Activated CD4-positive, alpha-beta T cell treated with anti-CD3 and anti-CD28 coated beads, Interleukin-2, amount 50 U/mL, for 48 hours (primary cell): ENCODE measurements at places on chromosomes 5 and 9.

DNA sequence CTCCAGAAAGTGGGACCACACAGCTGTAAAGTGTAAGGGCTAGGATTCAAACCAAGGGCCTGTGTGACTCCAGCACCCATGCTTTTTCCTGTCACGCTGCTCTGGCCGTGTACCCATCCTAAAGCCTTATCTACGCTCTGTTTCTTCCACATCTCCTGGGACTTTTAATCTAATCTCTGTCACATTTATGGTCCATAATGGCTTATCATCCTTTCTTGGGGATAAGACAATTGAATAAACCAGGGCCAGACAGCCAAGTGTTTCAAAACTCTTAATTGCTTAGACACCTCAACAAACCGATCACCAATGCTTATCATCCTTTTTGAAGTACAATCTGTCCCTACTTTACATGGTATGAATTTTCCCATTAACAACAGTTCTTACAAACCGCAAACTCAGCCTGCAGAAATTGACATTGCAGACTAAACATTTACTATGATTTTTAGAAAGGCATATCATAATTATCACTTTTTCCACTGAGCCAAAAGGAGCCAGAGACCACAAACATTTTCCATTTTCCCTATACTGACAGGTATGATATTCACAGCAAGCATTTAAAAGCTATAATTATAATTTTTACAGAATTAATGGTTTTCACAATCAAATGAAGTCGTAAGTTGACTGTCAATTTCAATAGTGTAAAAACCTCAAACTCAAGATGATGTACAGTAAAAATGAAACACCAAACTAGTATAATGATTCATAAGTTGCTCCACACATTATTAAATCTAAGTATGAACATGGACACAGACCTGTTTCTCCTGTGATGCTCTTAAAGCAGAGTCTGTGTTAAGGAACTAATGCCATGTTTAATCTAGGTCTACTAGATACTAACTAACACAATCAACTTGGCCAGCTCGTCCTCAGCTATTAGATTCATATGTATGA is 99.5 kb downstream of the FBXW11 start:
- no peak for DNase-seq

DNA sequence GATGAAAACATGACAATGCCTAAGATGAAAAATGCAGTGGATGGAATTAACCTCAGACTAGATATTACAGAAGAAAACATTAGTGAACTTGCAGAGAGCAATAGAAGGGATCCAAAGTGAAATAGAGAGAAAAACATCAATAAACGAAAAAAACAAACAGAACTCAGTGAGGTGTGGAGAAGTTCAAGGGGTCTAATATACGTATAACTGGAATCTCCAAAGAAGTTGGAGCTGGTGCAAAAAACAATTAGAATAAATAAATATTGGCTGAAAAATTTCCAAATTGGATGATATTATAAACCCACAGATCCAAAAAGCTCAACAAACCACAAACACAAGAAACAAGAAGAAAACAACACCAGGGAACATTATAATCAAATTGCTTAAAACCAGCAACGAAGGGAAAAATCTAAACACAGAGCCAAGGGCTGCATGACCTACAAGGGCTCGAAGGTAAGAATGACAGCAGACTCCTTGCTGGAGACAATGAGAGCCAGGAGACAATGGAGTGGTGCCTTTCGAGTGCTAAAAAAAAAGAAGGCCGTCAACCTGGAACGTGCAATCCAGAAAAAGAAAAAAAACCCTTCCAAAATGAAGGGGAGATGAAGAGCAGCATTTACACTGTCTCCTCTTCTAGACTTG is 11.8 kb downstream of the FAM163B start:
- DNase-seq = no peak

DNA sequence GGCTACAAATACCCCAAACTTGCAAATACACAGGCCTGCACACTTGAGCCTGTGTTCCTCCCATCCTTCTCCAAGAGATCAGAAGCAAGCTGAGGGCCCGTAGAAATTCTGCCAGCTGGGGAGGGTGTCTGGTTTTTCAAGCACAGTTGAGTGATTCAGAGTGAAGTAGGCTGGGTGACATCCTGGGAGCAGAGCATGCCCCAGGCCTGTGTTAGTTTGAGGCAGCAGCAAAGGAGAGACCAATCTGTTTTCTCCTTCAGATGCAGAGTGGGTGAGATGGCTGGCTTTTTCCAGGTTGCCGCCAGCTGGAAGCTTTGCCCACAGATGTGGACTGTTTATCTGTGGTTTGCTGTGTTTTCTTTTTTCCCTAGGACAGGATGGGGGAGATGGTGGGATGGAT is 63.1 kb downstream of the RCL1 start:
- DNase-seq = no peak

DNA sequence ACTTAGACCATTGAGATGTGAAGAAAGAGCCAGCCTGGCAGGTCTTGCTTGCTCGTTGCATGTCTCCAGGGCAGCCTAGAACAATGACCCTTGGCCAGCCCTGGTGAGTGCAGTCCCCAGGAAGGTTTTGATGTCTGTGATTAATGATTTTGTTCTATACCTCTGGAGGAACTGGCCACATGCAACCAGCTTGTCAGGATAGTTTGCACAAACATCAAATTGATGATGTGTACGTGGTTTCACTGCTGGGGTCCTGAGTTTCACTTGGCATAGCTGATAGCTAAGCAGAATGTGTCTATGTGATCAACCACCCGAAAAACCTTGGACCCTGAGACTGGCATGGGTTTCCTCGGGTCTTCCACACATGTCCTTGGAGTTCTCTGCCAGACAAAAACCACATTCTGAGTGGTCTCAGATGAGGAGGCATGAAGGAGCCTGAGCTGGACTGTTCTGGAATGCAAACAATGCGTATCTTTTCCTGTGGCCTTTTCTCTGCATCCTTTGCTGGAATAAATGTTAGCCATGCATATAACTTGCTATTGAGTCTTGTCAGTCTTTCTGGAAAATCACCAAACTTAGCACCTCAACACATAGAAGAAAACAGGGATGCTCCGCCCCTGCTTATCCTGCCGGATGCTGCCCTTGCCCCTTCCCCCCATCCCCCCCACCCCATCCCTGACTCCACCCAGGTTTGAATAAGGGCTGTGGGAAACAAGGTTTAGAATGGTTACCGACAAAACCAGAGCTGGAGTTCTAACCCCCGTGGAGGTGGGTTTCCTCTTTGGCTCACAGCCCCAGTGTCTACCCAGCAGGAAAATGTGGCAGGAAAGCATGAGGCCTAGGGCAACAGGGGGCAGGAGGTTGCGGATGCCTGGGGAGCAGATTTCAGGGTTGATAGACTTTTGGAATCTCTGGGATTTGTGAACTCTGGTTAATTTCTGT is 50.1 kb upstream of the ANKRD33B start:
- DNase-seq = no peak

GRCh38 chr5:138468966-138469539 is 3.8 kb downstream of the EGR1 start:
- no peak for DNase-seq

DNA sequence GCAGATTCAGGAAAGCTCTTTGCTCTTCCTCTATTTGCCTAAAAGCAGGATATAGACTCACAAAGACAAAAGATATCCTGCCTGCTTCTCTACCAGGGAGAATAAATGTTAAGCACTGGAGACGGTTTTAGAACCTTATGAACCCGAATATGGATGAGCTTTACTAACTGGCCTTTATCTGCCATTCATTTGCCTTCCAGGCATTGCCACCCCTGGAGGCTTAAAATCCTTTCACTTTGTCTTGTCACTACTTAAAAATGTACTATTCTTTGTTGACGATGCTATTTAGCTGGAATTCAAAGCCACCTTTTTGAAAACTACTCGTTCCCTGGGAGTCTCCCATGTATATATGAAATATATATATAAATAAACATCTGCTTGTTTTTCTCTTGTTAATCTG is 23.2 kb upstream of the LVRN start:
- no peak for DNase-seq

DNA sequence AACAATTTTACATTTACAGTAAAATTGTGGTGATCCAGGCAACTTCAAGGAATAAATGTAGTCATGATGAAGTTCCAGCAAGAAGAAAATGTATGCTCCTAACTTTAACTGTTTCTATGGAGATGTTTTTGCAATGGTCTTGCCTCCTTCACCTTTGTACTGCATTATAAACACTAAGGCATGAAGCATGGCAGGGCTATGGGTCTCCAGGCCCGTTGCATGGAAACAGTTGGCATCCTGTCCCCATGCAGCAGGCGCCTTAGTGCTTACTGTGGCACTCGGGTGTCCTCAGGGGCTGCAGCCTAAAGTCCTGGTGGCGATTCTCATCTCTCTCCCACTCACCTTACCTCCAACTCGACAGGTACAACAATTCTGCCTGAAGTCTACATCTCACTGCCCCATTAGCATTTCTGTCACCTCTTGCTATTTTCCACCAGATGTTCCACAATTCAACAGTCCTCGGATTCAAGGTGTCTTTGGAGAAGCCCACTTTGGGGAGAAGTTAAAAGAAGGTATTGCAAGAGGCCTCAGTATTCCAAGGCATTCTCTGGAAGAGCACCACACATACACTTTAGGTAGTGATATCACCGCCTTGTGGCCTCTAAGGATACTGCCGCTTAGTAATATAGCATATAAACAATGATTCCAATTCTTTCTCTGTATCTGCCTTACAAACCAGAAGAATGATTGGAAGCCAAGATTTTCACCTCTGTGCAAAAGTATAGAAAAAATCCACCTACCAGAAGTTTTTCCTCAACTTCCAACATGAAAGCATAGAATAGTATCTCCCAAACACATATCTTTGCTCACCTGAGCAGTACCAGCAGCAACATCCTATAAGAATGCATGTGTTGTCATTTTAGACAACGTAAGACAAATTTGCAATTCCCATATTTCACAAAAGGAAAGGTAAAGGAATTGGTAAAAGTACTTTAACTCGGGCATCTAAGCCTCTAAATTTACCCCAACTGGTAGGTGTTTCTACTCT is 5.1 kb downstream of the LIFR start:
- no peak for DNase-seq

GRCh38 chr5:159345861-159346260 is 15.6 kb upstream of the IL12B start:
- no peak for DNase-seq

DNA sequence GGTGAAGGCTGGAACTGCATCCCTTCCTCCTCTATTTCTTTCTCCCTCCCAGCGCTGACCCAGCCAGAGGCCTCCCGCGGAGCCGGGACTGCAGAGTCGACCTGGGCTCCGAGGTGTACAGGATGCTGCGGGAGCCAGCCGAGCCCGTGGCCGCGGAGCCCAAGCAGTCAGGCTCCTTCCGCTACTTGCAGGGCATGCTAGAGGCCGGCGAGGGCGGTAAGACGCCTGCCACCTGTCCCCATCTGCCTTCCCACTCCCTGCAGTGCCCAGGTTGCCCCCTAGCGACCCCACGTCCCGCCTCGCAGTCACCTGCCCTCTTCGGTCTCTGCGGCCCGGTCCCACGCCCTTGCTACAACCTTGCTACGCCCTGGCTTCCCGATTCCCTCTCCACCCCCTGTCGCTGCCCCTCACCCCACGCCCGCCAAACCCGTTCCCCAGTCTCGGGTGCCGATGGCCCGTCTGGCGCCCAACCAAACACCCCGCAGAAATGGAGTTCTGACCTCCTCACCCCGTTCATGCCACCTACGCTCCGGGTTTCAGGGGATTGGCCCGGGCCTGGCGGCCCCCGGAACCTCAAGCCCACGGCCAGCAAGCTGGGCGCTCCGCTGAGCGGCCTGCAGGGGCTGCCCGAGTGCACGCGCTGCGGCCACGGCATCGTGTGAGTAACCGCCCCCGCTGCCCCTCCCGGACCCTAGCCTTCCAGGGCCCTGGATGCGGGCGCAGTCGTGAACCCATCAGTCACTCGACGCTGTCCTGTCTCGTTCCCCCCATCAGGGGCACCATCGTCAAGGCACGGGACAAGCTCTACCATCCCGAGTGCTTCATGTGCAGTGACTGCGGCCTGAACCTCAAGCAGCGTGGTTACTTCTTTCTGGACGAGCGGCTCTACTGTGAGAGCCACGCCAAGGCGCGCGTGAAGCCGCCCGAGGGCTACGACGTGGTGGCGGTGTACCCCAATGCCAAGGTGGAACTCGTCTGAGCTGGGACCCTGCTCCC is 14.1 kb downstream of the PDLIM4 start:
- no peak for DNase-seq

DNA sequence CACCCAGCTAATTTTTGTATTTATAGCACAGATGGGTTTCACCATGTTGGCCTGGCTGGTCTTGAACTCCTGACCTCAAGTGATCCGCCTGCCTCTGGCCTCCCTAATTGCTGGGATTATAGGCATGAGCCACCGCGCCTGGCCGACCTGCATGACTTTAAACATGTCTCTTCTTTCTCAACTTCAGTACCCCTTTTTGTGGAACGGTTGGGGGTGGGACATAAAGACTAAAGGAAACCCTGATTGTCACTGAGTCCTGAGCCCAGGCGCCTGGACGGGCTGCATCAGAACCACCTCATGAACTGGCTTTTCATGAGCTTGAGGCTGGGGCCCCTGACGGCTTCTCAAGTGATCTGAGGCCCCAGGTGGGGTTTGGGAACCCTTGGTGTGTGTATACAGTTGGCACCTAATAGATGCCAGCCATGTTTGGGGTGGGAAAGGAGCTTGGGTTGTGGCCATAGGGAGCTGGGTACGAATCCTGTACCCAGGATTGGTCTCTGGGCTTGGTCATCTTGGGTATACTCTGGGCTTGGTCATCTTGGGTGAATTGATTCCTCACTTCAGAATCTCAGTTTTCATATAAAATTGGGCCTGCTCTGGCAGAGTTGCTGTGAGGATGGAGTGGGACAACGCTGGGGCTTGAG is 2.2 kb downstream of the GRK6 start:
- DNase-seq = no peak

DNA sequence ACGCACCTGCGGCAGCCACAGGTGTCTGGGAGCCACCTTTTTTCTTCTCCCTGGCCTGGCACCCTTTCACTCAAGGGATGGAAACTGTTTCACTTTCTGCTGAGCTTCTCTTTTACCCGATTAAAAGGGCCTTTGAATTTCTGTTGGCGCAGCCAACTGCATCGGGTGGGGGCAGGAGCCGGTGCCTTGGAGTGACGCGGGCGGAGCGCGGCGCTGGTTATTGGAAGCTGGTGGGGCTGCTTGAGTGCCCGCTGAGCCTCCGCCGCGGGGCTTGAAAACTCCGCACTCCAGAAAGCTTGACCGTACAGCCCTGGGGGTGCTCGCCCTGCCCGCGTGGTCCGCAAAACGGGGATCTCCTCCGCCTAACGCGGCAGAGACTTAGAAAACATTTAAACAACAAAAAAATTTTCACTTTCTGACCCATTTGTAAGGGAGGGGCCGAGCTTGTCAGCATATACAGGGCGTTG is 52.0 kb upstream of the TJP2 start:
- DNase-seq = peak; percentile 49

DNA sequence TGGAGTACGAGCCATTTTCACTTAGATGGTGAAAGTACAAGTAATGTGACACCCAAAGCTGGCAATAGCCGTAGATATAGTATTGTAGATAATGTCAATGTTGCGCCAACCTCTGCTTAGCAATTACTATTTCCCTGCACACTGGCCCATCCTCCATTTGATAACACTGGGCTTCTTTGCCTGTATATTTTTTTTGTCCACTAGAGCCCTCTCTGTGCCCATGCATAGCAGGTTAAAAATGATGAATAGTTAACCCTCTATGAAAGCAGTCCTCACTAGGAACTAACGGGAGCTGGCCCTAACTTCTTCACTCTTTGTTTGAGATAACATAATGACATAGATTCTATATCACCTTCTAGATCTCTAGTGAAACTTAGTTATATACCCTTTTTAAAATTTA is 416.8 kb downstream of the TUSC1 start:
- DNase-seq = no peak
